ENCODE measurements at places on chromosomes 1 and 21.

DNA sequence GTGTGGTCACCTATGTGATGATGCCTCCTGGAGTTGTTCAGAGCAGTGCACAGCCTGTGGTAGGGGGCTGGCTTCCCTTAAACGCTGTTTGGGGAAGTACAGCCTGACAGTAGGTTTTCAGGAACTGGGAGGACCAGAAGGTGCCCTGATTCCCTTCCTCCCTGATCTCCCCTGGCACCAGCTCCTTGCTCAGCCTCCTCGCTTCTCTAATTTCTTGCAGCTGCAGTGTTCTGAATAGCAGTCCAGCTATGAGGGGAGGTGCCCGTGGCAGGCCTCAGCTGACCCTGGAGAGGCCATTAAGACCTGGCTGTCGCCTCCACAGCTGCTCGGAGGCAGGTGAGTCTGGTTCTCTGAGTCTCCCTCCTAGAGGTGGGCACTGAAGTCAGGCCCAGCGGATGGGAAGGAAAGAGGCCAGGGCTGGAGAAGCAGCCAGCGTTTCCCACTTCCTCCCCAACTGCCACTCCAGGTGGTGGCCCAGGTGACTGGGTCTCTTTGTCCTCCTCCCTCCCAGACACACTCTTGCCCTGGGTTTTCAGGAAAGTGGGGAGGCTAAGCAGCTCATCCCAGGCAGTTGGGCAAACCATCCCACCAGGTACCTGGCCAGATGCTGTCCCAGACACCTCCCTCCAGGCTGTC lies 52.0 kb upstream of the RPL11 start:
- DNase-seq, result no peak

GRCh38 chr1:112722601-112723510 lies 7.7 kb upstream of the PPM1J start:
- no peak for DNase-seq

GRCh38 chr1:10325521-10325920 lies 73.3 kb upstream of the PGD start:
- no peak for DNase-seq

DNA sequence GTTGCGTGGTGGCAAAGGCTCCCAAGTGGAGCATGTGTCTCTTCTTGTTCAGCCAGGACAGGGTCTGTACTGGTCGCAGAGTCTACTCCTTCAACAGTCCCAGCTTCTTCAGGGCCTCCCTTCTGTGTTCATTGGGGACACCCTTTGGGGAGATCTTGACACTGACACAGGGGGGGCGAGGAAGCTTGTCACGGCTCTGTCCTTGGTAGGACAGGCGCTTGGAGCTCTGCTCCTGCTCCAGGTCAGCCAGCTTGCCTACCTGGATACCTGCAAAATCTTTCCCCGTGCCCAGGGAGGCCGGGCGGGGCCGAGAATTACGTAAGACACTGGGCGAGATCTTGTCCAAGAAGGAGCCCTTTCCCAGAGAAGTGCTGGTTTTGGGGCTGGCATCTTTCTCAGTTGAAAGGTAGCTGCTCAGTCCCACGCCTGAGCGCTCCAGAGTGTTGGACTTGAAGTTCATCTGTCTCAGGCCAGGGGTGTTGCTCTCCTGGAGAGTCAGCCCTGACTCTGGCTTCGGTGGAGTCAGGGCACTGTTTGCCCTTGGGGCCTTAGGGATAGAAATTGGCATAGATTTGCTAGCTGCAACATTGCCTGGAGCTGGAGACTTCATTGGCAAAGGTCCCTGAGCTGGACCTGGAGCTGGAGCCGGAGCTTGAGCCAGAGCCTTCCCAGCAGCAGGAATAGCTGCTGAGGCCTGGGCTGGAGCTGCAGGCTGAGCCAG lies 10.5 kb downstream of the C1orf116 start:
- DNase-seq, result no peak

DNA sequence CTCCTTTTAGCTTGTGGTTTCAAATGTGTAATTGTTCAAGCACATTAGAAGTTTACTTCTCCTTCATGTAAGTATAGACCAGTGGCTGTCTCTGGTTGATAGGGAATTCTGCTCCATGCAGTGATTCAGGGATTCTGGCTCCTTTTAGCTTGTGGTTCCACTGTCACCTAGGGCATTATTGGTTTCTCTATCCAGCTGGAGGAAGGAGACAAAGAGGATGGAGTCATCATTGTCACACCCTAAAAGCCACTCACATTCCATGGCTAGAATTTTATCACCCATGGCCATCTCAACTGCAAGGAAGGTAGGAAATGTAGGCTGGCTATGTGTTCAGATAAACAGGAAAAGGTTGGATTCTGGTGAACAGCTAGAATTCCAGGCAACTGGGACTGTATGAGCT lies 131.2 kb downstream of the URB2 start:
- DNase-seq, result no peak

DNA sequence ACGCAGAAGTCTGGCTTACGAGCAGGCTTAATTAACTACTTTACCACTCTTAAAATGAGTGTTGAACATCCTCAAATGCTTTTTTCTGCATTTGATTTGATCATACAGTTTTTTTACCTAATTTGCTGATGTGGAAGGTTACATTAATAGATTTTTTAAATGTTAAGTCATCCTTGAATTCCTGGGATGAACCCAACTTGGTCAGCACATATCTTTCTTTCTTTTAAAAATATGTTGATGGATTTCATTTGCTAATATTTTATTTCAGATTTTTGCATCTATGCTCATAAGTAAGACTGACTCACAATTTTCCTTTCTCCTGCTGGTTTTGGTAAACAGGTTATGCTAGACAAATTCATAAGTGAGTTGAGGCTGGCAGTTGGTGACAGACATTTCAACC lies 82.9 kb downstream of the LHX4 start:
- DNase-seq, result no peak

GRCh38 chr1:167832693-167833092 lies 81.2 kb downstream of the ADCY10 start:
- no peak for DNase-seq

DNA sequence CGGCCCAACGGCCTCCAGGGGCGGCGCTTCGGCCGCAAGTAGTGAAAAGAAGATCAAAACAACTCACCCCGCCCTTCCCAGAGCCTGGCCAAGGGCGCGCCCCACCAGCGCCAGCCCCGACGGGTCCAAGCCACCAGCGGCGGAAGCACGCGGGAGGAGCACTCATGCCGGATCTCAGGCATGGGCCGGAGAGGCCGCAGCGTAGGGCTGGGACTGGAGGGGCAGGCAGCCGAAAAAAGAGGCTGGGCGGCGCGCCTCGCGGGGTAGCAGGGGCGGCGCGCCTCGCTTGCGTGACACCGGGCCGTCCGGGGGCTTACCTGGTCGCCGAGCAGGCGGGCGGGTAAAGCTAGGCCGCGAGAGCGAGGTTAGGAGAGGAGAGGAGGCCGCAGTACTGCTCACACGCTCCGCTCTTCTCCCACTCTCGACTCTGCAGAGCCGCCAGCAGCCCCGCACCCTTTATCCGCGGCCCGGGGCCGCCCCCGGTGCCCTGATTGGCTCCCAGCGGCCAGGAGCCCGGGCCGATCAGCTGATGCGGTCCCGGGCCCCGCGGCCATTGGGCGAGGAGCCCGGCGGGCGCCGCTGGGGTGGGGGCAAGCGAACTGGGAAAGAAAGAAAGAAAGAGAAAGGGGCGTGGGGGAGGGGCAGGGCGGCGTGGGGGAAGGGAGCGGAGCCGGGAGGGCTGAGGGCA lies at the start of gene GLUL:
Gene GLUL (minus strand): TSS at position 429 of the 688 bp plus-strand sequence. CDS start 3,053 bp downstream, outside the sequence.
- peak; percentile 48 for DNase-seq

DNA sequence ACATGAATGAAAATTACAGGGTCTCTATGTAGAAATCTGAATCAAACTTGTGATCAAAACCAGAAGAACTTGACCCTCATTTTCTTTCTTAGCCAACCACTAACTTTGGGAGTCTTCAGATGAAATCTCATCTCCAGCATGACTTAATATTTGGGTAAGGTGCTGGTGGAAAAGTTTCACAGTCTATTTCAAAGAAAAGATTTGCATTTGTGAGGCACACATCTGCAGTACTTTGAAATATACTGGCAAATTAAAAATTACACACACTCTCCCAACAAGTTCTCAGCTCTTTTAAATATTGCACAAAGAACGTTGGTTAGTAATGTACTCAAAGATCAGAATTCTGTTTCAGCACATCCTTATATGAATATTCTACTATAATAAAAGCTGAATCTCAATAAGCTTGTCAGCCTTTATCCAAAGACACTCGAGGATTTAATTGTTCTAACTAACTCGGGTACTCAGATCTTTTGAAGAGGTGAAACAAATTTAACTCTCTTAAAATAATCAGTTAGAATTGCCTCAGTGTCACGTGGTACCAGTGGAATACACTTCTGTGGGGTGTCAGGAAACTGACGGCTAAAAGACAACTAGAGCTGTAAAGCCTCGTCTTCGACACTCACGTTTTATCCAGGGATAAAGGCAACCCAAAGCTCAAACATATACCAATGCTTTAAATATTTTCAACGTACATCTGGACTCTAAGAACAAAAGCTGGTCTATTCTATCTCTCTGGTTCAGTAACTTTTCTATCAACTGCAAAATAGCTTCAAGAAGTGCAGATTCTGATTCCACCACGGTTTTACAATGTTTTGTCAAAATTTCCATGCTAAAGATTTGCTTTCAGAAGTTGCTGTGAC lies 19.0 kb downstream of the SAMSN1 start:
- DNase-seq, result peak; percentile 22

Measured in CD8-positive, alpha-beta T cell (primary cell).